ENCODE measurements at places on chromosomes 1 and 21.

DNA sequence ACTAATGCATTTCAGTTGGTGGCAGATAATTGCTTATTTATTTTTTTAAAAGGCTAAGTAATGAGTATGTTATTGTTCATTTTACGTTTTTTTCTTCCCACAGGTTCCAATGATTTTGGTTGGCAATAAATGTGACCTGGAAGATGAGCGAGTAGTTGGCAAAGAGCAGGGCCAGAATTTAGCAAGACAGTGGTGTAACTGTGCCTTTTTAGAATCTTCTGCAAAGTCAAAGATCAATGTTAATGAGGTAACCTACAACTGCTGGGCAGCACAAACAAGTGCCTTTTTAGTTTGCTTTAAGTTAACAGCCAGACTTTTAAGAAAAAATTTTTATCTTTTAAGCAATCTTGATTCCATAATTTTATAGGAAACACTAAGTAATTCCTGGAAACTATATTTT is 35.0 kb downstream of the INKA2 start:
- DNase-seq = no peak

DNA sequence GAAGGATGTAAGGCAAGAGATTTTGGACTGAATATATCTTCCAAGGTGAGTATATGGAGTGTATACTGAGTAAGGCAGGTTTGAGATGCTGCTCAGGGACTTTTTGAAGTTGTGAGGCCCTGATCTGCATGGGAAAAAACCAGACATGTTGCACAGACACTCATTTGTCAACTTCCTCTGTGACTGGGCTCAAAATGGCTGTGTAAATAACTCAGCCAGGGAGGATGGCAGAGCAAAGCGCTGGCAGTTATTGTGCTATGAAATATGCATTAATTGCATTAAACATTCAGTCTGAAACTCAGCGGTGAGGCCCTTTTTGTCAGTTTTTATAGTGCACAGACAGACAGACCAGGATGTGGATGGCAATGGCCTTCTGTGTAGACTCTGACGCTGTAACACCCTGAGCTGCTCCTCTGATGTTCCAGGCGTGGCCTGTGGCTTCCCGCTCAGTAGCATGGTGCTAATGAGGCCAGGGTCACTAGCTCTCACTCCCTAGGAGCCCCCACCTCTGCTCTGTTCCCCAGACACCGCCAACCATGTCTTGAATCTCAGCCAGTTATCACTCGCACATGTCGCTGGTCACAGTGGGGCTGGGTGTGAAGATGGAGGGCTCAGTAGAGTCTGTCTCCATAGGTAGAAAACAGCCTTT is 307.0 kb upstream of the PROX1 start:
- no peak for DNase-seq

- no peak for DNase-seq
Observed at GRCh38 chr1:166999500-167000055, 10.5 kb downstream of the MAEL start.

- DNase-seq = no peak
Observed at GRCh38 chr1:101996825-101997465, at the start of gene OLFM3. Gene OLFM3, minus strand, starts transcription at chr1:101996926.

DNA sequence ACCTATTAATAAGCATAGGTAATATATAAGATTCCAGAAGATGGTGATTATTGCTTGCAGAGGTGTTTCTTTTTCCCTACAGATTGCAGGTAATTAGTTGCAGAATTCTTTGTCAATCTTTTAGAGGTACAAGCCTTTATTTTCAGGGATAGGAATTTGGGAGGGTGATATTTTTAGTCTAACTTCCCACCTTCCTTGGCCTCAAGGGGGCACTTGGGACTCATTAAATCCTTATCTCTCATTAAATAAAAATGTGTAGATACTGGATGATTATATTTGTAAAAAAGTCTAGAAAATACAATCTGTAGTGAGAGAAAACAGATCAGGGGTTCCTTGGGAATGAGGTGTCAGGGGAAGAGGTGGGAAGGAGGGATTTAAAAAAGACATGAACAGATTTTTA is 179.2 kb downstream of the PATJ start:
- no peak for DNase-seq

GRCh38 chr1:72827278-72827677 is 544.9 kb upstream of the NEGR1 start:
- no peak for DNase-seq

DNA sequence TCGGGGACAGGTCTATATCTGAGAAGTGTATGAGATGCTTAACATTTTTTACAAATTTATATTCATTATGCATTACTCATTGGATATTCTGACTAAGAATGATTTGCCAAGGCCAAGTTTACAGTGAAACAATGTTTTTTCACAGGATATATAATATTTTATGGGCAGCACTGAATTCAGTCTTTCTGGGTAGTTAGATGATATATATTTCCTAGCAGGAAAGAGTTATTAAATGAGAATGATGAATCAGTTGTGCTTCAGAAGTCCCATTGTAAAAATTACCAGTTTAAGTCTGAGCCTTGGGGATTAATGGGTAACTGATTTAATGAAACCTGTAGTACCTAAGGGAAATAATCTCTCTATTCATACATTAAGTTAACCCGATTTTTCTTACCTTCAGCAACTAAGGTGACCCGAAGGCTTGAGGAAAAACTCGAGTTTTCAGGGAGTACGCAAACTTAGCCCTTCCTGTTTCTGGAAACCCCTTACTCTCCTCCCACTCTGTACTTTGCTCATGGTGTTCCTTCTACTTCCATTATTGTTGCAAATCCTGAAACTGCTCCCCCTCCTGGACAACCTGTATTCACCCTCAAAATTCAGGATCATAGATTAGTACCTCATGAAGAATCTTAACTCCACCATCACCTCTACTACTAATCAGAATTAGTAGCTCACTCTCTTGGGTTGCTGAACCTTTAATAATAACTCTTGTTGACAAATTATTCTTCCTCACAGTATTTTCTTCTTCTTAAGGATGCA is 135.1 kb downstream of the AK5 start:
- no peak for DNase-seq

DNA sequence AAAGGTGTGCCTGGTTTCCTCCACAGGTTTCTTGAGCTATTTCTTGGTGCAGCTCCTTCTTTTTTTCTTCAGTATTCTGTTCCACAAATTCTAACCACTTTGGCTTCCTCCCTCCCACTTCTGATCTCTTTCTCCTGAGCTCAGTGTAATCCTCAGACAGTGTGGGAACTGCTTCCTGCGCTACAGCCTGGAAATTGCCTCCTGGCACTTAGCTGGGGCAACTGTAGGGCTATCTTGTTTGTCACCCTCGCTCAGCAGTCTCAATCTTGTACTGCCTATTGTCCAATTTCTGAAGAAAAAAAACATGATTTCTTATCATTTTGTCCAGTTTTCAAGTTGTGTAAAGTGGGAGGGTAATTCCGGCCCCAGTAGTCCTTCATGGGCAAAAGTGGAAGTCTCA is 24.0 kb upstream of the GALNT2 start:
- DNase-seq = no peak

GRCh38 chr1:82073659-82074058 is 272.9 kb downstream of the ADGRL2 start:
- no peak for DNase-seq

- DNase-seq = no peak
Observed at GRCh38 chr1:204623894-204624361, 61.6 kb downstream of the LRRN2 start.

DNA sequence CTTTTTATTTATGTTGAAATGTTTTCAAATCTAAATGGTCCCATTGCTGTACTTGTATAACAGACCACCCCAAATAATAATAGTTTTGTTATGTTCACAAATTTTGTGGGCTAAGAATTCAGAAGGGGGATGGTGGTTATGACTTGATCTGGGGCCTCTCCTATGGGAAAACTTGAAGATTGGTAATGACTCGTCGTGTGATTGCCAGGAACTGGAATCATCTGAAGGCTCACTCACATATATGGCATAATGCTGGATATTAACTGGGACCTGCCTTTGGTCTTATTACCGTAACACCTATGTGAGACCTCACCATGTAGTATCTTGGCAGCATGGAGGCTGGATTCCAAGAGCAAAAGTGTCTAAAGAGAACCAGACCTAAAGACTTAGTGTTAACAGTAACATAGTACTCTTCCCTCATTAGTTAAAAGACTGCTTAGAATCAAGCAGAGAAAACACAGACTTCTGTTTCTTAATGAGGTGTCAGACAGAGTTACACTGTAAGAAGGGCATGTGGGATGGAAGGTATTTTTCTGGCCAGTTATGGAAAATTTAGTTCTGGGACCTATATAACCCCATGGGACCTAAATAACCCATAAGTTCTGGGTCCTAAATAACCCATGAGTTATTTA is 11.9 kb downstream of the LYPLAL1 start:
- no peak for DNase-seq

DNA sequence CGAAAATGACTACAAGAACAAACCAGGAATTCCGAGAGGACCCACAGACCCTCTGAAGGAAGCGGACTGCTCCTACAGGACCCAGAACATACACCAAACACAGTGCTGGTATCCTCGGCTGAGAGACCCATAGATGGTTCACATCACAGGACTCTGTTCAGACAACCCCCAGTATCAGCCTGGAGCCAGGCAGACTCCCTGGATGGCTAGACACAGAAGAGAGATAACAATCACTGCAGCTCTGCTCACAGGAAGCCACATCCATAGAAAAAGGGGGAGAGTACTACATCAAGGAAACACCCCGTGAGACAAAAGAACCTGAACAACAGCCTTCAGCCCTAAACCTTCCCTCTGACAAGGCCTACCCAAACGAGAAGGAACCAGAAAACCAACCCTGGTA is 434.0 kb upstream of the NR5A2 start:
- DNase-seq = no peak

DNA sequence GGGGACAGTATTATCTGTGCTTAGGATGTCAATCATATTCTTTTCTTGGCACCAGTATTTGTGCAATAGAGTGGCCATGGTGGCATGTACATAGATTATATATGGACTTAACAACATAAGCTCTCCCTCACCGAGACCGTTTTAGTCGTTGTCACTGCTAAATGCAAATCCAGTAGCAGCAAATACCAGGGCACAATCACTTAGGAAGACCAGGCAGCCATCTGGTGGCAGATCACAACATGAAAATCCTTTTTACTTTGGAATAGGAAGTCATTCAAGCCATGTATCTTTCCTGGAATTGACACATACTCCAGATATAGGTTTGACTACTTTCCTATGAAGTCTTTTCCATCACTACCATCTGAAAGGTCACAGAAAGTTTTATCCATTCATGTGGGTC is 53.2 kb upstream of the C1orf87 start:
- no peak for DNase-seq
